ENCODE measurements at places on chromosomes 2 and 18.

GRCh38 chr2:118968042-118968441 is 26.0 kb downstream of the MARCO start:
- DNase-seq = no peak

- DNase-seq = no peak
Measured at GRCh38 chr18:73812423-73812822, 335.2 kb downstream of the FBXO15 start.

DNA sequence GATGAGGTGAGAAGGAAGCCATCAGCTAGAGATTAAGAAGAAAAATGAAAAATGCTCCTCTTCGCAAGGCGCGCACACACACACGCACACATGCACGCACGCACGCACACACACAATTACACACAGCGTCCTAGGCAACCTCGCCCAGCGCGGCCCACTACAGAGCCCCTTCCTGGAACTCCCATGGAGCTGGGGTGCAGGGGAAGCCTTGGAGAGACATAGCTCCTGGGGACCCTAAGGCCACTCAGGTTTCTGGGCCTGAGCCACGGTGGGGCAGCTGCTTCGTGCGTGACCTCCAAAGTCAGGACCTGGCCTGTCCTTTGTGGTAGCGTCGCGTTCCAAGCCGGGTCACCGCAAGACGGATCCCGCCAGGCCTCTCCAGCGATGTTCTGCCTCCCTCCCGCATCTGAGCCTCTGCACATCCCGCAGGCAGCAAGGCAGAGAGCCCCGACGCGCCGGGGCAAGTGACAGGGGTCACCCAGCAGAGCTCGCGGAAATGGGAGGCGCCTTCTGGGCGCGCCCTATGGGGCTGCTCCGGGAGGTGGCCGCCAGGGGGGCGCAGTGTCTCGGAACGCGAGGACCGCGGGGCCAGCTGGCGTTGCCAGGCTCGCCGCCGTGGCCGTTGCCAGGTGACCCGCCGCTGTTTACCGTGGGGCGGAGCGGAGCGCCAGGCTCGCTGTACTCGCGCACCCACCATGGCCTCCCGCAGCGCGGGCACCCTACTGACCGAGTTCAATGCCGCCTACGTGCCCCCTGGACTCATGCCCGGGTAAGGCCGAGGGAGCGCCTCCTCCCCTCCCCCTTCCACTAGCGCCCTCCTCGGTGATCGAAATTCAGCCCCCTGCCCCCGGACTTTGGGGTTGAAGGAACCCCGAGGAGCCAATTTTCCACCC is 79.0 kb downstream of the CIB4 start:
- DNase-seq = no peak

- no peak for DNase-seq
Measured at GRCh38 chr2:181588546-181588945, 68.4 kb downstream of the CERKL start.

- DNase-seq = no peak
Measured at GRCh38 chr2:521853-522530, 155.2 kb downstream of the TMEM18 start.

DNA sequence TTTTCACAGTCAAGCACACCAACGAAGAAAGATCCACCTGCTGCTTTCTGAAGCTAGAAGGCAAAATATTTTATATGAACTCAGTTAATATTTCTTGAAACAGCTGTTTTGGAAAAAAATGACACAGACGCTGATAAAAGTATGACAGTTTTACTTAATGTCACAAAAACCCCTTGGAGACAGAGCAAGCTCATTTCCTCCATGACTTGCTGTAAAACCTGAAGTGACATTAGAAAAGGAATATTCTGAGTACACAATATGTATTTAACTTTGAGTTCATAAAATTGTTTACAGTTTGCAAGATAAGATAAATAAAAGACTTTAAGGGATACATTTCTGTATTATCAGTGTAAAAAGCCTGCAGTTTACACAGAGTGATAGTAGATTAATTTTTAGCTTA is 105.4 kb downstream of the DSEL start:
- DNase-seq = no peak

DNA sequence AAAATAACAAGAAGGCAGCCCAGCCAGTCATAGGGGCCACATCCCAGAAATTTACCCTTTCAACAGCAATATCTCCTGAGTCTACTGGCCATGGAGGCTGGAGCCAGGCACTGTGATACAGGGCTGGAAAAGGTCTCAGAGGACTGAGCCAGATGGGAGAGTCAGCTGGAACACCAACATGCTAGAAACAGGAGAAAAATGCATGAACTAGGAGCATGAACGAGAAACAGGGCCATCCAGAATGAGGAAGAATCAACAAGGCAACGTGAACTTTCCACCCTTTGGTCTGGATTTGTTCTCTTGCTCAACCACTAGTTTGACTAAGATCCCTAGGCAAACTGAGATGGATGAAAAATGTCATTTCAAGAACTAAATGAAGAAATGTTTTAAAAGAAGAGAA is 13.1 kb downstream of the PID1 start:
- no peak for DNase-seq
